ENCODE measurements at places on chromosomes 11 and 22.

GRCh38 chr11:128660947-128661346 lies 32.9 kb upstream of the FLI1 start:
- no peak for DNase-seq

GRCh38 chr22:46629291-46629690 lies 9.1 kb downstream of the GRAMD4 start:
- no peak for DNase-seq

DNA sequence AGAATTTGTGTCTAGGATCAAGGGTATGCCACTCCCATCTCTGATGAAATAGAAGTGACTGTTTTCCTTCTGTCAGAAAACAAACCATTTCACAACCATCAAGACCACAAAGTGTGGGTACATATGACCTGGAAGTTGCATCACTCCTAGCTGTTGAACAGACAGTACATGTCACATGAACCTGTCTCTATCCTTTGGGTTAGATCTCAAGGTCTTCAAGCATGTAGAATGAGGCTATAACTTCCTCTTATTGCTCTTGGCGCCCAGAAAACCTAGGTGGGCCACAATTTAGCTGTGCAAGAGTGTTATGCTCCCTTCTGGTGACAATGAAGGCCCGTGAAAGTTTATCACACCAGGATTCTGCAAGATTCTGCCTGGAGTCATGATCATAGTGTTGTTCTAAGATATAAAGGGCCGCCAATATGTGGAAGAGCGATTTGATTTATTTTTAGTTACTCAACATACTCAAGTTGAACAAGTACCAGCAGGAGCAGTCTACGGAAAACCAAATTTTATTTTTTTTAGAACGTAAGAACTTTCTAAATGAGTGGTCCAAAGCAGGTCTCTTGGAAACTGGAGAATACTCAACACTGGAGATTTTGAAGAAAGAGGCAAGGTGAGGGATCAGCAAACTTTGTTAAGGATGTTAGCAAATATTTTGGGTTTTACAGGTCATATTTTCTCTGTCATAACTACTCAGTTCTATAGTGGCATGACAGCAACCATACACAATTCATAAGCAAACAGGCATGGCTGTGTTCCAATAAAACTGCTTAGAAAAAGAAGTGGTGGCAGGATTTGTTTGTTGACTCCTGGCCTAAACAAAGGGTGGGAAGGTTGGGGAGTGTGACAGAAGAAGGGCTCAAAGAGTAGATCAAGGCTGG lies 101.8 kb downstream of the USP35 start:
- no peak for DNase-seq

- no peak for DNase-seq
Observed at GRCh38 chr22:19503869-19504268, 20.3 kb downstream of the CLDN5 start.

GRCh38 chr22:44440224-44441160 lies 57.5 kb downstream of the RTL6 start:
- DNase-seq, result peak; percentile 26

GRCh38 chr22:31730344-31730711 lies 19.6 kb downstream of the PRR14L start:
- no peak for DNase-seq

DNA sequence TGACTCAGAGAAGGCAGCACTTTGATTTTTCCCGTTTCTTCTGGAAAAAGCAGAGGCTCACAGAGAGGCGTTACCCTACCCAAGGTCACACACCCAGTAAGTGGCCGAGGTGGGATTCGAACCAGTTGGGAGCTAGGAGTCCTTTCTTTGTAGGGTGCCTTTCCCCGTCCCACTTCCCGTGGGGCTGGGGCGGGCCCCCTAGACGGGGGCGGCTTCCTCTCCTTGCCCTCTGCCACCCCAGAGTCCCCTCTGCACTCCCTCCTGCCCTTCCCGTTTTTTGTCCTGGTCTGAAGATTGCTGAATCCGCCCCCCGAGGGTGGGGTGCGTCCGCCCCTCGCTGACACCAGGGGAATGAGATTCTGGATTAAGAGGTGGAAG lies 747 bp downstream of the TPCN2 start:
- no peak for DNase-seq

GRCh38 chr22:49381595-49382450 lies 445.9 kb downstream of the BRD1 start:
- no peak for DNase-seq

- no peak for DNase-seq
Observed at GRCh38 chr11:72744474-72744873, 7.7 kb downstream of the ARAP1 start.

GRCh38 chr11:20161230-20161918 lies 1.1 kb upstream of the DBX1 start:
- DNase-seq, result peak; percentile 65

- no peak for DNase-seq
Observed at GRCh38 chr11:118099838-118100556, 13.2 kb upstream of the SMIM35 start.

- no peak for DNase-seq
Observed at GRCh38 chr11:37500425-37500824, 902.4 kb upstream of the RAG2 start.

DNA sequence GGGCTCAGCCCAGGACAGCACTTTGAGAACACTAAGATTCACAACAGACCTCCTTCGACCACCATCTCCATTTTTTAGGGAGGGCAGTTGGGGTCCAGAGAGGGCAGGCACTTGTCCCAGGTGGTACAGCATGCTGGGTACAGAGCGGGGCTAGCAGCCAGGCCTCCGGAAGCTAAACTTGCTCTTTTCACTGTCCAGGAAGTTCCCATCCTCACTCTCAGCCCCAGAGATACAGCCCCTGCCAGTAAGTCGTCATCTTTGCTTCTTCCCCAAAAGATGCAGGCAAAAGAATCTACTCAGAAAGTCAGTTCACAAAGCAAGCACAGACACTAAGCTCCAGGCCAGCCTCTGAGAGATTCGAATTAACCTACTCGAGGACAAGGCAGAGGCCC lies 6.7 kb upstream of the RAB3IL1 start:
- DNase-seq, result no peak

DNA sequence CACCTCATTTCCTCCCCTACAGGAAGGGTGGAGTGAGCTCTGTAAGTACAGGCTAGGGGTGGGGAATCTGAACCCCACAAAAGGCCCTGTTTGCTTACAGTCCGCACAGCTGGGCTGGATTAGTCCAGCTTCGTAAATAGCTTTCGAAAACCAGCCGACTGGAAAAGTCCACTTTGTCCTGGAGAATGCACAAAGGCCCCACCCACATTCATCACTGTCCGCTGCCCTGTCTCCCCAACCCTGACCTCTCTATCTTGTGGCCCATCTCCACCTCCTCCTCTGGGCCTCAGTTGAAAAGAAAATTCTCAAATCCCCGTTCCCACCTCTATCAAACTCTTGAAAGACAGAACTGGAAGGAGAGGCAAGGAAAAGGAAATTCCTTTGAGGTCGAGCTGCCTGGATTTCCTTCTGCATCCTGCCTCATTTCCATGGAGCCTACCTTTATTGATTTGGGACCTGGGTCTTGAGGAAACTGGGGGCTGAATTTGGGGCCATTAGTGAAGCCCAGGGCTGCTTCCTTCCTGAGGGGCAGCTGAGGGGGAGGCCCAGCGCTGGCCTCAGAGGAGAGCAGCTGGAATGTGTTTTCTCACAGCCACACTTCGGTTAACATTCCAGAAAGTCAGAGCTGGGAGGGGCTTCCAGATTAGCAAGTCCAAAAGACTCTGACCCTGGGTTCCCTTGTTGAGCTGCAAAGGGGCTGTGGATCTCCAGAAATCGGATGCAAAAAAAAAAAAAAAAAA lies 147.6 kb downstream of the FBXO7 start:
- DNase-seq, result peak; percentile 69
